ENCODE measurements at places on chromosomes 5 and 9. TPM values are rescaled to one million over a fixed set of nuclear protein-coding genes. Genes with fewer than 3 reads are reported as not detected.

The PIP5KL1 gene
- 12.1 TPM for total RNA-seq

The CDC20B gene
- 0.09 TPM for total RNA-seq

The IFNA2 gene
- not detected for total RNA-seq

The UBAP1 gene
- 51.1 TPM for total RNA-seq

The FLT4 gene
- total RNA-seq, result 12.3 TPM

The LECT2 gene
- total RNA-seq, result not detected

The DEPDC1B gene
- total RNA-seq, result 0.71 TPM

DNA sequence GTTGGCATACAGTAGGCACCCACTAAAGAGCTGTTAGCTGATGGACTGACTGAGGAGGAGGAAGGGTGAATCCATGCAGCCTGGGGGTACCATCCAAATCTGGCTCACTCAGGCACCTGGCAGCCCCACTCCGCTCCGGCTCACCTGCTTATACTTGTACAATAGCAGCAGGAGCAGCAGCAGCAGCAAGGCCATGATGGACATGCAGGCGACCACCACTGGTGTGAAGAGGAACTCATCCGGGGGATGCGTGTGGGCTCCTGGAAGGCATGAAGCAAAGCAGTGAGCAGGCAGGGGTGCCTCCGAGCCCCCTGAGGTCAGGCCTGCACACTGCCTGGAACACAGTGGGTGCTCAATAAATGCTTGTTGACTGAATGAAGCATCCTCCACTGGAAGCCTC, 18.3 kb downstream of the CSF1R start:
- no peak for DNase-seq
- H3K36me3 ChIP-seq, result no peaks in the 10 kb centered on the region
- H3K27me3 ChIP-seq, result no peaks in the 10 kb centered on the region
- peaks cover 11% of the 10 kb centered on the region for H3K4me1 ChIP-seq
- no peak overlapping the region for H3K27ac ChIP-seq
- H3K4me3 ChIP-seq, result no peak overlapping the region

GRCh38 chr5:128750155-128750554, 212.1 kb upstream of the FBN2 start:
- no peaks in the 10 kb centered on the region for H3K4me1 ChIP-seq
- H3K4me3 ChIP-seq, result no peak overlapping the region
- DNase-seq, result no peak
- no peak overlapping the region for H3K27ac ChIP-seq
- no peaks in the 10 kb centered on the region for H3K36me3 ChIP-seq

DNA sequence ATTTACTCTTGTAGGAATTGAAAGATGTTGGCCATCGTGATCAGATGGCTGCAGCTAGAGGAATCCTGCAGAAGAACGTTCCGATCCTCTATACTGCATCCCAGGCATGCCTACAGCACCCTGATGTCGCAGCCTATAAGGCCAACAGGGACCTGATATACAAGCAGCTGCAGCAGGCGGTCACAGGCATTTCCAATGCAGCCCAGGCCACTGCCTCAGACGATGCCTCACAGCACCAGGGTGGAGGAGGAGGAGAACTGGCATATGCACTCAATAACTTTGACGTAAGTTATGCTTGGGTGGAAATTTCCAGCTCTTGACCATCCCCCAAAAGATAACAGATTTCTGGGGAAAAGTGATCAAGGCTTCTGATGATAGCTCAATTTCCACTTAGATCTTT, 50.6 kb downstream of the LRRTM2 start:
- H3K27ac ChIP-seq, result no peak overlapping the region
- H3K4me1 ChIP-seq, result peaks cover 4% of the 10 kb centered on the region
- H3K36me3 ChIP-seq, result peaks cover 3% of the 10 kb centered on the region

- no peaks in the 10 kb centered on the region for H3K27me3 ChIP-seq
- no peaks in the 10 kb centered on the region for H3K4me1 ChIP-seq
- no peak overlapping the region for H3K27ac ChIP-seq
- H3K36me3 ChIP-seq, result no peaks in the 10 kb centered on the region
Measured at GRCh38 chr5:39109606-39110005, 35.4 kb upstream of the RICTOR start.

DNA sequence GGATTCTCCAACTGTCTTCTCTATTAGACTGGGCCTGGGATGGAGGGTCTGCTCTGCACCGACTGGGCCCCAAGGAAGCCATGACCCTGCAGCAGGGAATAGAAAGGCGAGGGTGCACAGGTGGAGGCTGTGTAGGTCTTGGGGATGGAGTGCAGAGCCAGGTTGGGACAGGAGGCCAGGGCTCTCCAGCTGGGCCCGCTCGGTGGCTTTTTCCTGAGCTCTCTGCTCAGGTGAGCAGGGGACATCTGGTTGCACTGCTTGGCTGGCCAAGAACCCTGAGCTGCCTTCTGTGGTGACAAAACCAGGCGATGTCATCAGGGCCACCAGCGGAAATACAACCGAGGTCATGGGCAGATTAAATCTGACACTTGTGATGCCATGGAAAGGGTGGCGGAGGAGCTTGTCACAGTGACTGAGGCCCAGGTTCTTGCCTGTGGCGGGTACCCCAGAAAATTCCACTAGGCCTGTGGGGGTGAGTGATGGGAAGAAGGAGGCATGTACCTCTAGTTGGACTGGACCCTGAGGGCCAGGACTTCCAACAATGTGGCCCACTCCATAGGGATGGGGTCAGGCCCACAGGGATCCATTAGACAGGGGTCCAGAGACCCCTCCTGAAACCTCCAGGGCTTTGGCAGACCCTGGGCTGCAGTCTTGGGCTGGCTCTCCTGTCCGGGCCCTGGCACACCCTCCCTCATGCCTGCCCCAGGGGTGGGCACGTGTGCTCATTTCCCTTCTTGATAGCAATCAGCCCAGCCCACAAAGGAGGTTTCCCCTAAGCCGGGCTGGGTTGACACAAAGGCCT, 4.4 kb upstream of the IL3 start:
- no peaks in the 10 kb centered on the region for H3K27me3 ChIP-seq
- no peak overlapping the region for H3K27ac ChIP-seq
- H3K36me3 ChIP-seq, result no peaks in the 10 kb centered on the region
- no peak overlapping the region for H3K4me3 ChIP-seq
- no peaks in the 10 kb centered on the region for H3K4me1 ChIP-seq

DNA sequence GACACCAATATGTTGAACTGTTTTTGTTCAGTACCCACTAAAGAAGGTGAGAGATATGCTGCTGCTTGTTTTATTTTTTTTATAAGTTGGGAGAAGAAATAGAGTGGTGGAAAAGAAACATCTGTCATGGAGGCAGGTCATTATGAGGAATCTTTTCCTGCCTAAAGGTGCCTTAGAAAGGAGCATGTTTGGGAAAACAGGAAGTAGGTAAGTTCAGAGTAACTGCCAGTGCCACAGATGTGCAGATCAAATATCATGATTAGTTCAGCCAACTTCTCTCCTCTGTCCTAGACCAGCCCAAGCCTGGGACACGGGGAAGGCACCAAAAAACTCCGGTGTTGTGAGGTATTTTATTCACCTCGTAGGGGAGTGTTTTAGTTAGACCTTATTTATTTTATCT, 144.2 kb downstream of the MAN2A1 start:
- H3K27me3 ChIP-seq, result no peaks in the 10 kb centered on the region
- DNase-seq, result no peak
- no peak overlapping the region for H3K4me3 ChIP-seq

DNA sequence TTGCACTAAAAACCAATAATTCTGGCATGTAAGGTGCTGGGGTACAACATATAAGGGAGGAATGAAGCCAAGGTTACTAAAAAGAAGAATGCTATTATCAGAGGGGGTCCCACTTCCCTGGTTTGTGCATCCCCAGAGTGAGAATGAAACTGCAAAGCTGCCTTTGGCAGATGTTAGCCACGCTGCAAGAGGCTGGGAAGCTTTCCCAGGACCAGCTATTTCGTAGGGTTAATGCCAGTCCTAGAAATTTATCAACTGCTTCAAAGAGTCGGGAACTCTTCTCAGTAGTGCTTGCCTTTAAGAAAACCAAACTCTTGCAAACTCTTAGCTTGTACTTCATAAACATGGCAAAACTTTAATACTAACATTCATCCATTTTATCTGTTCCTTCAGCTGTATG, 87.5 kb upstream of the NR5A1 start:
- H3K27me3 ChIP-seq, result no peaks in the 10 kb centered on the region
- no peaks in the 10 kb centered on the region for H3K36me3 ChIP-seq
- no peak overlapping the region for H3K27ac ChIP-seq
- no peak for DNase-seq
- peaks cover 4% of the 10 kb centered on the region for H3K4me1 ChIP-seq

DNA sequence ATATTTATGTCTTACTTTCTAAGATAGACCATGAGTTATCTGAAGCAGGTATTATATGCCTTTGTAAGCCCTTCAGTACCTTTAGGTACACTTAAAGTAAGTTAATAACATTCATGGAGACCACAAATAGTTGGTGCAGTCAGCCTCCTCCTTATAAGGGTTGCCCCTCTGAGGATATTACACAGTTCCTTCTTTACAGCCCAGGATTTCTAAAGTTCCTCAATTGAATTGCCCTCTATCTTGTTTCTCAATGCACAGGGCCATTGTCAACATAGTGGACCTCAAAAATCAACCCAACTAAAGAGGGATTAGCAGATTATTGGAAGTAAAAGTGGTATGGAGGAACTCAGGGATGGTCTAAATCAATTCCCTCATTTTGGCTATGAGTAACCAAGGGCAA, 50.3 kb downstream of the HMHB1 start:
- no peaks in the 10 kb centered on the region for H3K27me3 ChIP-seq
- no peak for DNase-seq
- no peak overlapping the region for H3K4me3 ChIP-seq
- no peak overlapping the region for H3K27ac ChIP-seq

DNA sequence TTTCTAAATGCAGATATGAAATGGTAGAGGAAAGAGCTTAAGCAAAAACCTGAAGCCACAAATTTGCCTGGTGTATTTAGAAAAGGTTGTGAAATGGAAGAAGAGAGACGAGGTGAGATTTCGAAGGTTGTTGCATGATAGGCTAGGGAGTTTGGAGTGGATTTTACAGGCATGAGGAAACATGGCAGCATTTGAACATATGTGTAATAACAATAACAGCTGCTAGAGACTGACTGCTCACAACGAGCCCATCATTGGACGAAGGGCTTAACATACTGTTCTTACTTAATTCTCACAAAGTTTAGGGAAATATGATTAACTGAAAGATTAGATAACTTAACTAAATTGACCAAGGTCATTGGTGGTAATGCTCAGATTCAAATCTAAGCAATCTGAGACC, 108.1 kb downstream of the JAKMIP2 start:
- H3K27me3 ChIP-seq, result no peaks in the 10 kb centered on the region
- no peaks in the 10 kb centered on the region for H3K36me3 ChIP-seq
- DNase-seq, result no peak

GRCh38 chr9:114853071-114853855, 47.4 kb upstream of the TNFSF15 start:
- H3K4me3 ChIP-seq, result no peak overlapping the region
- H3K36me3 ChIP-seq, result no peaks in the 10 kb centered on the region
- DNase-seq, result no peak
- H3K4me1 ChIP-seq, result peaks cover 28% of the 10 kb centered on the region
- H3K27me3 ChIP-seq, result no peaks in the 10 kb centered on the region

- DNase-seq, result no peak
- H3K4me1 ChIP-seq, result peaks cover 3% of the 10 kb centered on the region
- H3K36me3 ChIP-seq, result no peaks in the 10 kb centered on the region
- no peaks in the 10 kb centered on the region for H3K27me3 ChIP-seq
- H3K27ac ChIP-seq, result no peak overlapping the region
- no peak overlapping the region for H3K4me3 ChIP-seq
Measured at GRCh38 chr5:73818357-73818756, 192.4 kb downstream of the ARHGEF28 start.

GRCh38 chr5:163407034-163407655, 30.2 kb upstream of the CCNG1 start:
- H3K4me1 ChIP-seq, result no peaks in the 10 kb centered on the region
- no peaks in the 10 kb centered on the region for H3K36me3 ChIP-seq
- no peak overlapping the region for H3K4me3 ChIP-seq
- H3K27me3 ChIP-seq, result no peaks in the 10 kb centered on the region
- H3K27ac ChIP-seq, result no peak overlapping the region

DNA sequence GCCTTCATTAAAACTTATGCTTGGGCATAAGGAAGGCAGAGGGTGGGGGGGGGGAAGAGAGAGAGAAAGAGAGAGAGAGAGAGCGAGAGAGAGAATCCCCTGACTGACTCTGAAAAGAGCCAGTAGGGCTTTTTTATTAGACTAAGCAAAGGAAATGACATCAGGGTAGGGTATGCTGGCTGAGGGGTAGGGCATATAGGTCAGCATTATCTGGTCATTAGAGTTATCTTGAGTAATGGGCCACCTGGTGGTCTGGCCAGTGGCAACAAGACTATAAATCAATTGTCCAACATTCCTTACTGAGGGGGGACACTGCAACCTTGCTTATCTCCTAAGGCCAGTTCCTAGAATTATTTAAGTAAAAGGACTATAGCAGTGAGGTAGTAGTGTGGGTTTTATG, 67.2 kb downstream of the TSSK1B start:
- no peak overlapping the region for H3K27ac ChIP-seq
- no peaks in the 10 kb centered on the region for H3K27me3 ChIP-seq
- H3K4me1 ChIP-seq, result no peaks in the 10 kb centered on the region
- no peaks in the 10 kb centered on the region for H3K36me3 ChIP-seq

All from upper lobe of left lung (tissue), 6 donors.